CD4-positive, alpha-beta memory T cell (primary cell): ENCODE measurements at places on chromosomes 6 and 20. TPM values are rescaled to one million over a fixed set of nuclear protein-coding genes. Genes with fewer than 3 reads are reported as not detected.
A peak's percentile ranks its signal among the peaks of the same experiment; 100 is the strongest.

Gene TNXB
- total RNA-seq: 22.4 TPM

Gene CD93
- 1.2 TPM for total RNA-seq

Gene IL17A
- total RNA-seq: not detected

DNA sequence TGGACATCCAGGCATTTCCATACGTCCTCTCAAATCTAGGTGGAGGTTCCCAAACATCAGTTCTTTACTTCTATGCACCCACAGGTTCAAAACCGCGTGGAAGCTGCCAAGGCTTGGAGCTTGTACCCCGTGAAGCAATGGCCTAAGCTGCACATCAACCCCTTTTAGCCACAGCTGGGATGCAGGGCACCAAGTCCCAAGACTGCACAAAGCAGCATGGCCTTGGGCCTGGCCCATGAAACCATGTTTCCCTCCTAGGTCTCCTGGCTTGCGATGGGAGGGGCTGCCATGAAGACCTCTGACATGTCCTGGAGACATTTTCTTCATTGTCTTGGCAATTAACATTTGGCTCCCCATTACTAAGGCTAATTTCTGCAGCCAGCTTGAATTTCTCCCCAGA is 88.9 kb upstream of the CBLN4 start:
- no peak for DNase-seq
- H3K4me3 ChIP-seq: no peak overlapping the region
- no peak overlapping the region for H3K27ac ChIP-seq
- H3K4me1 ChIP-seq: no peaks in the 10 kb centered on the region
- no peaks in the 10 kb centered on the region for H3K27me3 ChIP-seq
- no peaks in the 10 kb centered on the region for H3K36me3 ChIP-seq

- no peaks in the 10 kb centered on the region for H3K36me3 ChIP-seq
- no peaks in the 10 kb centered on the region for H3K27me3 ChIP-seq
- H3K4me1 ChIP-seq: peaks cover 30% of the 10 kb centered on the region
- peak within 1 kb of the TSS; percentile 48 for H3K4me3 ChIP-seq
Observed at GRCh38 chr6:32666420-32667300, at the start of gene HLA-DQB1. Gene HLA-DQB1, minus strand, starts transcription at chr6:32666657. Its CDS starts 50 bp downstream, at chr6:32666607.

DNA sequence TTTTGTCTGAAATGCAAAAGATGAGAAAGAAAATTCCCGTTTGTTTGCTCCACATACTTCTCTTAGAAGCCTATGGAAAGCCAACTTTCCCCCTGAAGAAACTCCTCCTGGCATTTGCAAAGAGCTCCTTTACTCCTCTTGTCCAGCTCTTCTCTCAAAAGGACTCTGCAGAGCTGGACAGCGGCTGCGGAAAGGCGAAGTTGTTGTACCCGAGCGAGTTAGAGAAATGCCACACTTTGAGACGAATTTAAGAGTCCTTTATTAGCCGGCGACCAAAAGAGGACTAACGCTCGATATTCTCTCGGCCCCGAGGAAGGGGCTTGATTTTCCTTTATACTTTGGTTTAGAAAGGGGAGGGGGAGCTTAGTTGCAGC is 157.8 kb downstream of the TRIM27 start:
- no peak overlapping the region for H3K4me3 ChIP-seq
- no peak overlapping the region for H3K27ac ChIP-seq
- H3K27me3 ChIP-seq: peaks cover 39% of the 10 kb centered on the region
- H3K36me3 ChIP-seq: no peaks in the 10 kb centered on the region
- no peaks in the 10 kb centered on the region for H3K4me1 ChIP-seq

GRCh38 chr6:34130862-34131261 is 15.0 kb downstream of the GRM4 start:
- no peak for DNase-seq
- no peak overlapping the region for H3K27ac ChIP-seq
- H3K4me3 ChIP-seq: no peak overlapping the region
- H3K36me3 ChIP-seq: no peaks in the 10 kb centered on the region
